ENCODE measurements at places on chromosomes 2 and 18.

- no peak for DNase-seq
These were observed 66.0 kb upstream of the ST3GAL5 start for GRCh38 chr2:85954590-85955458.

GRCh38 chr18:44708451-44709083, 27.9 kb downstream of the SETBP1 start:
- DNase-seq = no peak

GRCh38 chr2:221200184-221200839, 371.8 kb downstream of the EPHA4 start:
- DNase-seq = no peak

GRCh38 chr2:25757906-25758305, 84.5 kb upstream of the DTNB start:
- DNase-seq = no peak

GRCh38 chr2:217597145-217597544, 405.6 kb downstream of the TNS1 start:
- DNase-seq = no peak

- no peak for DNase-seq
These were observed 167.5 kb upstream of the SMAD2 start for GRCh38 chr18:48098007-48098406.

GRCh38 chr2:201955702-201956141, 77.9 kb upstream of the FZD7 start:
- no peak for DNase-seq

DNA sequence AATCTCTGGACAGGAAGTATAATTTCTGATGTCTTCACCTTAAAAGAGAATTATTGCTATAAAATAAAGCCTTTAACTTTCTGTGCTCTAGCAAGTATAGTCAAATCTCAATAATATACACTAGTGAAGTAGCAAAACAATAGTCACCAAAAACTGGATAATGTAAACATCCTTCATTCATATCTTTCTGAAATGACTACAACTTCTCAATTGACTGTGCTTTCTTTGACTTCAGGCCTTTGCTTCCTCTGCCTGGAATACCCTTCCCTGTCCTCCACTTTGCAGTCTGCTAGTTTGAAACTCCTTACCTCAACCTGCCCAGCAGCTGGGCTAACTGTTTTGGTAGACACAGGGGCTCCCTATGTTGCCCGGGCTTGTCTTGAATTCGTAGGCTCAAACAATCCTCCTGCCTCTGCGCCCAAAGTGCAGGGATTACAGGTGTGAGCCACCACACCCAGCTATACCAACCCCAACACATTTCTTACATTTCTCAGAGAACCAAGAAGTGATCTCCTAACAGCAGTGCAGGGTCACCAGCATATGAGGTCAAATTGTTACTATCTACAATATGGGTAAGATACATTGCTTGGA, 6.6 kb upstream of the PCBP1 start:
- DNase-seq = no peak

GRCh38 chr2:13067508-13067907, 350.8 kb downstream of the TRIB2 start:
- no peak for DNase-seq

- no peak for DNase-seq
These were observed 114.8 kb downstream of the PLB1 start for GRCh38 chr2:28610583-28611201.

DNA sequence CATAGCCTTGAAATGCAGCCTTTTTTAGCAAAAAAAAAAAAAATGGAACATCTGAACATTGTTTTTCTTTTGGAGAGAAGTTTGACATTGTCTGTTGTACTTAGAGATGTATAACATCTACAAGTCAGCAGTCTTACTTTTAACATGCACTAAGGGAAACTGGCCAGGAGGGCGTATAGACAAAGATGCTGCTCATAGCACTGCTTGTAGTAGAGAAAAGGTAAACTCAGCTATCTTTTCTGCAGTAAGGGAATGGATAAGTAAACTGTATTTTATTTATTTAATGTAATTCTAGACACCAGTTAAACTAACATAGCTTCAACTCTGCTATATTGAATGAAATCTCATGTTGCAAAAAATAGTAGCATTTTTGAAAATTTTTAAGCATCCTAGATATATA, 489.6 kb downstream of the PTPRM start:
- DNase-seq = no peak

DNA sequence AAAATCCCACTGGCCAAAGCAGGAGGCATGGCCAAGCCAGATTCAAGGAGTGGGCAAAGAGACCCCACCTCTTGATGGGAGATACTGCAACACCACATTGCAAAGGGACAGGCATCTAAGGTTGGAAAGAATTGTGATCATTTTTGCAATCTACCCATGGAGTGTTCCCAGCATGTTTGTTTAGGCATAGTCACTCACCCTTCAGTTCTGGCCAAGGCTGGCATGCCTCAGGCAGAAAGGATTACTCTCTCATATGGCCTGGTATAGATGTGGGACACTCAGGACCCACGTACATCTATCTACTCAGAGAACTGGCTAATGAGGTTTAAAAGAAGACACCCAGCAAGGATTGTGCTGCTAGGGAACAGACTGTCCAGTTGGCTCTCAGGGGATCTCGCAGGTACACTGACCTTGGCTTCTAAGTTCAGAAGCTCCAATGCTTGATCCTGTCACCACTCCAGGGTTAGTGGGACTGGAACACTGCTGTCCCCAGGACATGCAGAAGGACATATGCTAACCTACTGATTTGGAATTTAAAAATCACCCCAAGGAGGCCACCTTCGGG, 183.7 kb downstream of the KLHL29 start:
- no peak for DNase-seq

GRCh38 chr2:146994246-146994645, 850.6 kb upstream of the ACVR2A start:
- DNase-seq = no peak

- no peak for DNase-seq
These were observed 267.9 kb downstream of the FBXO15 start for GRCh38 chr18:73879766-73880165.

DNA sequence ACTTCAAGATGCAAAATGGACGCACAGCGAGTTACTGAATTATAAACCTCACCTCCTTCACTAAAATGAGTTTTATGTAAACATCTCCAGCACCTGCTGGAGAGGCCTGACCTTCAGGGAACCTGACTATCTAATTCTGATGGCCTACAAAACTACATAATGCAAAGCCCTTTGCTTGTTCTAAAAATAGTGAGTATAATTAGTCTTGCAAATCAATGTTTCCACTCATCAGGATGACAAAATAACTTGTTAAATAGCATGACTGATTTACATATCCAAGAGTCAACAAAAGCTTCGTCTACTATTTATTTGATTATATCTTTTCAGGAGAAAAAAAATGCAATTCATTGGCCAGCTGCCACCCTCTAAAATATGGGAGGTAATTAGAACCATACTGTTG, 326.3 kb upstream of the MC4R start:
- no peak for DNase-seq

DNA sequence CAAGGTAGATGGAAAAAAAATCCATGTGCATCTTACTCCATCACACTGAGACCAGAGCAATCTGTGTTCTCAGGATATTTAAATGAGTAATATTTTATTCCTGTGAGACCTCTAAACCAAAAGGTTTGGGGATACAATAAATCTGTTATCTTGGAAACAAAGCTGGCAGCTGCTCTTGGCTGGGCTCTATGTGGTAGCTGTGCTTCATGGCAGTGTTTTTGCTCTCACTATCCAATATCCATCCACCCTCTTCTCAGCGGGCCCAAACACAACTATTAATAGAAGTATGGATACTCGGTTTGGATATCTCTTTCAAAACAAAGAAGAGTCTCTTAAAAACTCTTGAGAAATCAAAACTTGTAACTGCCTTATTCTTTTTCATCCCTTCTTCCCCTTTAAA, 244.9 kb upstream of the RAB12 start:
- no peak for DNase-seq

DNA sequence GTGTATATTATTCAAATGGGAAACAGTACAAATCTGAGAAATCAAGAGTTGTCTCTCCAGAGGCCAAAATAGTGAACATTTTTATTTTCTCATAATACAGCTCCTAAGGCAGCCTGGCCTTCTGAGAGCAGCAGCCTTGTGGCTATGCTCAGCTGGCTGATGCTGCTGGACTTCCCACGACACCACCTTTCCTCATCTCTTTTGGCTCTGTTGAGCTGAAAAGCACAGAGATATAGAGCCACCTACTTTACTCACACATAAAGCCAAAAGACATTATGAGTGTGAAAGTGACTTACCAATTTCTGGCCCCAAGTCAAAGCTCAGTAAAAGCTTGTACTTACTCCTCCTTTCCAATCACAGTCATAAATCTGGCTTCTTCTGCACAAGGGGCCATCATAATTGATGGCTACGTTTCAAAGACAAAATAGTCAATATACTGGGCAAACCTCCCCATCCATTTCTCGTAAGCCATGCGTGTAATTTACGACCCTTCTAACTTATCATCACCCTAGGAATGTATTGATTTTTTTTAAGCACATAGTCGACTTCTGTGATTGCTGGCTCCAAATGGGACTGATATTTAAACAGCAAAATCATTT, 18.6 kb upstream of the REG3A start:
- no peak for DNase-seq

All from stimulated activated CD8-positive, alpha-beta memory T cell treated with anti-CD3 and anti-CD28 coated beads, Interleukin-4, amount 100 ng/mL, for 1 hour (primary cell).